H9 (cell line): ENCODE measurements at places on chromosomes 2 and 18. TPM values are rescaled to one million over a fixed set of nuclear protein-coding genes. Genes with fewer than 3 reads are reported as not detected.
A peak's percentile ranks its signal among the peaks of the same experiment; 100 is the strongest.

GRCh38 chr2:221420245-221420644 lies 151.9 kb downstream of the EPHA4 start:
- no peaks in the 10 kb centered on the region; the same call in 1 of the 2 replicates for H3K4me1 ChIP-seq
- H3K27me3 ChIP-seq = no peaks in the 10 kb centered on the region
- no peak overlapping the region for H3K4me3 ChIP-seq
- no peak overlapping the region for H3K27ac ChIP-seq
- no peak for DNase-seq

- H3K4me3 ChIP-seq = no peak overlapping the region
- no peaks in the 10 kb centered on the region for H3K4me1 ChIP-seq
- H3K27ac ChIP-seq = no peak overlapping the region
- DNase-seq = peak; percentile 58
Measured at GRCh38 chr18:13558124-13558523, 168.2 kb downstream of the FAM210A start.

The C1GALT1C1L gene
- not detected in 2 replicates for total RNA-seq

DNA sequence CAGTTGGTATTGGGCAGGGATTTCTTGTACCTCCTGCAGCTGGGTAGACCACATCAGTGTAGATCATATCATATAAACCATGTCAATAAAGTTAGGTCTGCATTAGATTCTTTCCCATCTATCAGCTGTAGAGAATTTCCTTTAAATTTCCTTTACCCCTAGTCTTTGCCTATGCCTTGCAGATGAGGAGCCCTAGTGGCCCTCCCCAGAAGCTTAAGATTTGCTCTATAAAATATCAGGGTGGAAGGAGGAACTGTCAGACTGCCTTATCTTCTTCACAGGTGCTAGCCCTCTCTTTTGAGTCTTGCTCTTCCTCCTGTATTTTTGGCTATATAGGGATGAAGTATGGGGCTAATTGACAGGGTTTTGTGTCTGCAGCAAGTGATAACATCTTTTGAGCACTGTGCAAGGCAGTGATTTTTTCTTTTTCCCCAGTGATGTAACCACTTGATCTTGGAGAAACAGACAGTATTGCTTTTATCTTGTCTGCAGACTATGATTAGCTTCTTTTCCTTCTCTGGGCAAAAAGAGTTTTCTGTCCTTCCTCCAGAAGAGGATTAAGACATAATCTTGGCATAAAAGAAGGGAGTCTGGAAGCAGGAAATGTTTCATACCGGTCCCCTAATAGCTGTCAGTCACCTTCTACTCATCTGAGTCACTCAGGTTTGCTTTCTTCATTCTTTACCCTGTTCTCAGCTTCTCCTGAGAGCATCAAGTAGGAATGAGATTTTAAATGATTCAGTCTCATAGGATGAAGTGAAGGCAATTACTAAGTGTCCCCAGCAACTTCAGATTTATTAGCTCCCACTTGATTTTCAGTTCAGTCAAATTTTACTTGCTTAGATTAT lies 286.4 kb downstream of the CDH19 start:
- no peaks in the 10 kb centered on the region for H3K27me3 ChIP-seq
- no peak overlapping the region for H3K4me3 ChIP-seq
- H3K4me1 ChIP-seq = no peaks in the 10 kb centered on the region

GRCh38 chr2:18214936-18215335 lies 336.5 kb downstream of the KCNS3 start:
- no peaks in the 10 kb centered on the region for H3K27me3 ChIP-seq
- no peak overlapping the region for H3K4me3 ChIP-seq
- no peaks in the 10 kb centered on the region for H3K4me1 ChIP-seq
- no peaks in the 10 kb centered on the region for H3K36me3 ChIP-seq
- no peak overlapping the region for H3K27ac ChIP-seq
- no peak for DNase-seq

The MARCO gene
- not detected in 2 replicates for total RNA-seq

The CD207 gene
- not detected in 2 replicates for total RNA-seq

DNA sequence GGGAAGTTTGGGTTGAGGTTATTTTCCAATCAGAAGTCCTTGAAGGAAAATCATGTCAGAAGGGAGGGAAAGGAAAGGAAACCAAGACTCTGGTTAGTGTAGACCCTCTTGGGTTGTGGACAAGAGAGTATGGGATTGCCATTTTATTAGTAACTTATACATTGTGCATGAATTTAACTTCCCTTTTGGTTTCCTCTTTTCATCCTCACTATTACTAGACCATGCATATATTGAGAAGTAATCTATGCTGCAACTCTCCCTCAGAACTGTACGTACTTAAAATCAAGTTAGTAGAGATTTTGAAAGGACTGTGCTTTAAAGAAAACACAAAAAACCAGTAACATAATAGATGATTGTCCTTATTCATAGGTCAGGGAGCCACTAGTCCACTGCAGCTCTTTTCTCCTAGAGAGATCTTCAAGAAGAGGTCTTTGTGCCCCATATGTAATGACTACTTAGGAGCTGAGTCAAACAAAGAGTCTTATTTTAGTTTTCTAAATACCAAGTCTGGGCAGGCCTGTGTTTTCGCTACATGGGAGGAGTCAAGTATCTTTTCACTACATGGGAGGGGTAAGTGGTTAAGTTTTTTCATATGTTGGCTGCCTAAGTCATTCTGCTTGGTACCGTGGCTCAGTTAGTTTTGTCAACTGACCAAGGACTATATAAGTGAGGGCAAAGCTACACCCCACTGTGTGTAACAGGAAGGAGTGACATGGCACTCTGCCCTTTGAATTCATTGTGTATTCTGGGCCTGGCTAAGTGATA lies 25.2 kb upstream of the FAM117B start:
- H3K4me3 ChIP-seq = no peak overlapping the region
- DNase-seq = no peak
- no peaks in the 10 kb centered on the region for H3K27me3 ChIP-seq
- H3K27ac ChIP-seq = no peak overlapping the region
- H3K4me1 ChIP-seq = no peaks in the 10 kb centered on the region

The NRP2 gene
- 19.7 and 20.7 TPM in 2 replicates for total RNA-seq

DNA sequence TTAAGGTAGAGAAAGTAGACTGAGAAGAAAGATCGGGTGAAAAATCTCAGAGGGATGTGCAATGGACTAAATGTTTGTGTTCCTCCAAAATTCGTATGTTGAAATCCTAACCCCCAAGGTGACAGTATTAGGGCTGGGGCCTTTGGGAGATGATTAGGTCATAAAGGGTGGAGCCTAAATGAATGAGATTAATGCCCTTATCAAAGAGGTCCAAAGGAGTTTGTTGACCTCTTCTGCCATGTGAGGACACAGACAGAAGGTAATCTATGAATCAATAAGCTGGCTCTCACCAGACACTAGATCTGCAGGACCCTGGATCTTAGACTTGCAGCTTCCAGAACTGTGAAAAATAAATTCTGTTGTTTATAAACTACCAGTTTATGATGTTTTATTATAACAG lies 2.7 kb upstream of the NMI start:
- no peak overlapping the region for H3K27ac ChIP-seq
- no peaks in the 10 kb centered on the region; the same call in 1 of the 2 replicates for H3K4me1 ChIP-seq
- H3K4me3 ChIP-seq = no peak overlapping the region
- H3K27me3 ChIP-seq = no peaks in the 10 kb centered on the region
- 0 out of 2 replicates have a peak, but pooled peaks cover 2% of the 10 kb centered on the region for H3K36me3 ChIP-seq

DNA sequence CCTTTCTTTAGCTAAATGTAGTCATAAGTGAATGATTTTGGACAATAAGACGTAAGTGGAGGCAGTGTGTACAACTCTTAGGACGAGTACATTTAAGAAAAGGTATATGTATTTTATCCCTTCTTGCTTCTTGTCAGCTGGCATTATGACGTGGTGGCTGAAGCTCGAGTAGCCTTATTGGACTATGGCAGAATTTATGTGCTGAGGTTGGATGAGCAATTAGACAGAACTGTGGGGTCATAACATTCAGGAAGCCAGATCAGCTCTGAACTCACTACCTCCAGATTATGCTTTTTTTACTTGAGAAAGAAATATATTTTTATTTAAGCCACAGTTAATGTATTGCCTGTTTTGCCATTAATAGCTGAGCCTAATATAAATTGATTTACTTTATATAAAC lies 661.5 kb downstream of the ERBB4 start:
- no peak overlapping the region for H3K27ac ChIP-seq
- H3K4me3 ChIP-seq = no peak overlapping the region
- no peaks in the 10 kb centered on the region for H3K27me3 ChIP-seq
- no peaks in the 10 kb centered on the region for H3K36me3 ChIP-seq
- peaks cover 3% of the 10 kb centered on the region; the same call in 1 of the 2 replicates for H3K4me1 ChIP-seq

The SLC4A3 gene
- 10.7 and 11.1 TPM in 2 replicates for total RNA-seq

GRCh38 chr18:12479536-12479935 lies 71.8 kb downstream of the PRELID3A start:
- no peaks in the 10 kb centered on the region for H3K36me3 ChIP-seq
- H3K4me3 ChIP-seq = no peak overlapping the region; the same call in 2 of the 3 replicates
- no peak overlapping the region for H3K27ac ChIP-seq

GRCh38 chr2:242011516-242011915 lies 142.0 kb downstream of the RTP5 start:
- H3K27me3 ChIP-seq = no peaks in the 10 kb centered on the region
- no peaks in the 10 kb centered on the region for H3K4me1 ChIP-seq
- DNase-seq = no peak
- H3K27ac ChIP-seq = no peak overlapping the region
- H3K4me3 ChIP-seq = no peak overlapping the region
- H3K36me3 ChIP-seq = no peaks in the 10 kb centered on the region
